ENCODE measurements at places on chromosomes 4 and X.

DNA sequence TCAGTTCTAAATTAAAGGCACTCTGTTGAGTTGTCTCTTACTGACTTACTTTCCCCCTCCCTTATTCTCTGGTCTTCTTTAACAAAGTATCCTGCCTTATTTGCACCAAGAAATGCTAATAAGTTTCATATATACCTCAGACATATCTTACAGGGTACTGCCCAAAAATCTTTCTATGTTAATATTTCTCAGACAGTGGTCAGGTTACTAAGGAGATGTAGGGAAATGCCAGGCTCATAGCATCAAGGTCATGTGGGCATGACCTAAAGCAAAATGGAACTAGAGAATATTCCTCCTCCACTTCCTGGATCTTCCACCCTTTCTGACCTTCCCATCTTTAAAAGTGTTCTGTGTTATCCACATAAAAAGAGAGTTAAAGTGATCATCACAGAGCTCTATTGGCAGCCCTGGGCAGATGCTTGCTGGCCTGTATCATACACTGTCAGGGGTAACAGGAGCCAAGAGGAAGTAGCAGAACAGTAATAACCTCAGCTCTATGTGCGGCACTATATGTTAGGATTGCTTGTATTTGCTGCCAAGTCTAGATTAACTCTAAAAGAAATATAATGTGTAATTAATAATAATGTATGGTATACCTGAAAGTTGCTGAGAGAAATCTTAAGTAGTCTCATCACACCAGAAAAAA, 74.3 kb downstream of the IQCM start:
- no peak for DNase-seq

- DNase-seq, result no peak
These were observed 56.3 kb upstream of the SHOX start for GRCh38 chrX:574251-574650.

GRCh38 chr4:184503869-184504300, 29.5 kb upstream of the IRF2 start:
- DNase-seq, result peak; percentile 62

DNA sequence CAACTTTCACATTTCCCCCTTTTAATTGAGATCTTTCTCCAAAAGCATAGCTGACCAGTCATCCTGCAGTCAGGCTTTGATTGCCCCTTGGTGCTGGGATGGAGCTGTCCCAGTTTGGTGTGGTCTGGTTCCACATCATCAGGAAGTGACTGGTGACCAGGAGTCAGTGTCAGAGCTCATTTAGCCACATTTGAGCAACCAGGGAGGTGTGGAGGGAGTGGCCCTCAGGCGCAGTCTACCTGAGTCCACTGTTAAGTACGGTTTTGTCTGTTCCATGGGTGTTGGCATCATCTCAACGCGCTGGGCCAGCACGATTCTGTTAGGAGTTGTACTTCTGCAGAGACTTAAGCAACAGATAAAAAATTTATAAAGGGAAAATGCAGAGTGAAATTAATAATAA, 52.6 kb downstream of the RGS12 start:
- DNase-seq, result no peak

- DNase-seq, result no peak
These were observed 11.9 kb downstream of the SH3D19 start for GRCh38 chr4:151313306-151314009.

GRCh38 chr4:26069218-26069617, 155.2 kb downstream of the SMIM20 start:
- no peak for DNase-seq

GRCh38 chr4:93617606-93618005, 210.9 kb upstream of the ATOH1 start:
- no peak for DNase-seq

DNA sequence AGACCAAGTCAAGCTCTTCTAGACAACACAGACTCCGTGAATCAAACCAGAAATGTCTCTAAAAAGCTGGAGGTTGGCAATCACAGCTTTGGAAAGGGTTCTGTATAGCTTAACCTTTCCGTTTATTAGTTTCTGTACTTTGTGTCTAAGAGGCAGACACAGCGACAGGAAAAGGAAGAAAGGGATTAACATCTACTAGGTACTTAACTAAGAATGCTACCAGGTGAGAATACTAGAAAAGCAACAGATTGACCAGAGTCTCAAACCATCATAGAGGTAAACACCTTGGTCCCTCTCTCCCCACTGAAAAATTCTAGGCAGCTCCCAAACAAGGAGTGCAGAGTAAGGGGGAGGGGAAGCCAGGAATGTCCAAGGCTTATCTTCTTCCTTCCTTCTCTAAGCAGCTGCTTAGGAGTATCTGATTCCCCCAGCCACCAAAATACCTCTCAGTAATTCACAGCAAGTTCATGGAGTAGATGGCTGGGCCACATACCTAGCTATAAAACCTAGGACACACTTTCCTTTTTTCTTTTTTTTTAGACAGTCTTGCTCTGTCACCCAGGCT, 80.8 kb downstream of the APBB2 start:
- no peak for DNase-seq

DNA sequence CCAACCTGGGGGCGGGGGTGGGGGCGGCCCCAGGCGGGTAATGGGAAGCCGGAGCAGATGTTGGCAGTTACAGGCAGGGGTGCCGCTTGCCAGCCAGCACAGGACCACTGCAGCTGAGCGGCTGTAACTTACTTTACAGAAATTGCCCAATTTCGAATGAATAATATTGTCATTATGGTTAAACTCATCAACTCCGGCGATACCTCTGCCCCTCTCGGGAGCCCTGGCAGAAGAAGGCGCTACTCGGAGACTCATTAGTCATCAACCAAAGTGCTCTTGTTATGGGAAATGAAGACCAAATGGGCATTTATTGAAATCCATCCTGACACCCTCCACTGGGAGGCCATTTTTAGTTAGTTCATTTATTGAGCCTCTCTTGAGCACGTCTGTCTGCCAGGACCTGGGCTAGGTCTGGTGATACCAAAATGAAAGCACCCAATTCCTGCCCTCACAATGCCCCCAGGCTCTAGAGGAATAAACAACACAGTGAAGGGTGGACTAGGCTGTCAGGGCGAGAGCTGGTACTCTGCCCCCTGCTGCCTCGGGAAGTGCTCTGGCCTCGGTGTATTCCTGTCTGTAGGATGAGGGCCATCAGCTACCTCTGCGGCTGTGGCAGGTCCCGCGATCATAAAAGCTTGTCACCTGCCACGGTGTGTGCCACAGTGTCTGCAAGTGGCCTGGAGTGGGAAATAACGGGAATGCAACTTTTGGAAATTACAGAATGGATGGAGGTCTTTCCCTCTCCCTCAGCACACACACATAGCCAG, 159.1 kb upstream of the PSAPL1 start:
- no peak for DNase-seq

DNA sequence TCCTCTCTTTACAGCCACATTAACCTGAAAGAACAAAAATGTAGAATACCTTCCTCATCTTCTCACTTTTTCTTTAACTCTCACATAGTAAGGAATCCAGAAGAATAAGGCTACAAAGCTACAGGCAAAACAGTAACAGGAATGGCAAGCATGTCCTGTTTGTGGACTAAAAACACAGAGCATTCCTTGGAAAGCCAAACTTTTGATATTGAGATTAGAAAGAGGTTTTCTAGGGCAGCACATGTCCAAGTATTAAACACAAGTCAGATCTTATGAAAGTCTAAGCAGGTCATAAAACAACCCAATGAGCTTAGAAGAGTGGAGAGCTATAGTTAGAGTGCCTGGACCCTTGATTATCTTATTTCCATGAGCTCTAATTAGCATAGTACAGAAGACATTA, 58.2 kb upstream of the FAM9C start:
- peak; percentile 59 for DNase-seq

GRCh38 chrX:106484233-106484632, 127.5 kb upstream of the RADX start:
- DNase-seq, result no peak

DNA sequence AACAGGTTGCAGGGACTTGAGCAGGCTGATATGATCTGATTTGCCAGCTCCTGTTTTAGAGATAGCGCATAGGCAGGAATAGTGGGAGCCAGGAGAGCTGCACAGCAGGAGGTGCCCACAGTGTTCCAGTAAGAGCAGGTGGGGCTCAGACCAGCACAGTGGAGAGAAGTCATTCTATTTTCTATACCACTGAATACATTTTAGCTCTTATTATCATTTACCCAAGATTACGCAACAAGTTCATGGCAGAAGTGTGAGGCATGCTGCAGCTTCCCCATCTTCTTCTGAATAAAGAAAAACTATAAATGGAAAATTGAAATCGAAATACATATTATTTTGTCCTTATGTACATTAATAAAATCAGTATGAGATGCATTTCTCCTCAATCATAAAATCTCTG, 114.7 kb upstream of the EDNRA start:
- DNase-seq, result no peak

DNA sequence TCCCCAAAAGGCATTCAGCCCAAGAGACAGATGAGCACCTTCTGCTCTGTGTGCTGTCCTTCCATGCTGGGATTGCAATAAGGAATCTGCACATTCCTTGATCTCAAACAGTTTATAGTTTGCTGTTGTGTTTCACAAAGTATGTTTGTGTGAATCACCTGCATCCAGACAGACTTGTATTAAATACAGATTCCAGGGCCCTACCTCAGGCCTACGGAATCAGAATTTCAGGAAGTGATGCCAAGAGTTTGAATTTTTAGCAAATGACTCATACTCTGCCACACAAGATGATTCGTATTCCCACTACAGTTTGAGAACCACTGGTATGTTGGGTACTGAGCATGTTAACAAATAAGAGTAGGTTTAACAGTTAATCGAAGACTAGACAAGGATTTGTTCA, 7.0 kb downstream of the VAMP7 start:
- DNase-seq, result peak; percentile 83

DNA sequence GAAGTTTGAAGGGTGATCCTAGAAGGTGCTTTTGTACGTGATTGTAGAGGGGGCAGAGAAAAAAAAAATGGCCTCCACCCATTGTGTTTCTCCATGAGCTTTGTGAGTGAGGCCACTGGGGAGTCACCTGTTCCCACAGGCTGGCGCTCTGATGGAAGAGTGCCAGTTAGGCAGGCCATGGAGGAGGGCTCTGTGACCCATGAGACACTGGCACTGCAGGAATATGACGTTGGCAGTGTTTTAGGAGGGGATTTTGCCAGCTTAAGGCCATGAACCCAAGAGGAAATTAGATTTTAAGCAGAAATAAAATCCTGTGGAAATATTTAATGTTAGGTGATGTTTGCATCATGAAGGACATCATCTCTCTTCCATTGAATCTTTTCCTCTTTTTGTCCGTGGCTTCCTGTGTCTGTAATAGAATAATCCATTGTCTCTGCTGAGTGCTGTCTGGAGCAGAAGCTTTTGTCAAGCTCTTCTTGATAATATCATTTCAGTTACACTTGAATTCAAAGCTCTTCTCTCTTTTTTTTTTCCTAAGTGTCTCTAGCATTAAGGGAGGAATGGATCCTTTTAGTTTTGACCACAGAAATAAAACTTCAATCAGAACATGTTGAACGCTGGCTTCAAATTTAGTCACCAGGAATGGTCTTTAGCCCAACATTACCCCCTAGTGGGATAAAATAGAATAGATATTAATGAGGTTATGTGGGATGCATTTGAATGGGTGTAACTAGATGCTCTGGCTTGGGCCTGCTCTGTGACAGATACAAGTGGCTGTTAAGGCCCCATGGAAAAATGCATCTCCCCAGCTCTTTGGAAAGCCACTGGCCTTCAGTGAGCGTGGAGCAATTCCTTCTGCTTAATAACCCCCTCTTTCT, 41.0 kb upstream of the UCP1 start:
- peak; percentile 49 for DNase-seq

DNA sequence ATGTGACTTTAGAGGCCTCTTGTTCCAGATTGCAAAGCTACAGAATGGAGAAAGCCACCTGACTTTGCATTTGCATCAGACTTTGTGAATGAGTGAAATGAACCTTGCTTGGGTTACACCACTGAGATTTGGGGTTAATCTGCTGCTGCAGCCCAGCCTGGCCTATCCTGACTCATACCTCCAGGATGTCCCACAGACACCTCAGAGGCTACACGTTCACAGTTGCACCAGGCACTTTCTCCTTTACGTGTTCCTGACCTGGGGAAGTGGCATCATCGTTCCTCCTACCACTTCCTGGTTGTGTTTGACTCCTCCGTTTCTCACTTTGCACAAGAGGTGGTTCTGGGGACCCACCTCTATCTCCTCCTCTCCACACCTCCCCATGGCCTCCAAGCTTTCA, 9.2 kb upstream of the SORCS2 start:
- DNase-seq, result no peak

DNA sequence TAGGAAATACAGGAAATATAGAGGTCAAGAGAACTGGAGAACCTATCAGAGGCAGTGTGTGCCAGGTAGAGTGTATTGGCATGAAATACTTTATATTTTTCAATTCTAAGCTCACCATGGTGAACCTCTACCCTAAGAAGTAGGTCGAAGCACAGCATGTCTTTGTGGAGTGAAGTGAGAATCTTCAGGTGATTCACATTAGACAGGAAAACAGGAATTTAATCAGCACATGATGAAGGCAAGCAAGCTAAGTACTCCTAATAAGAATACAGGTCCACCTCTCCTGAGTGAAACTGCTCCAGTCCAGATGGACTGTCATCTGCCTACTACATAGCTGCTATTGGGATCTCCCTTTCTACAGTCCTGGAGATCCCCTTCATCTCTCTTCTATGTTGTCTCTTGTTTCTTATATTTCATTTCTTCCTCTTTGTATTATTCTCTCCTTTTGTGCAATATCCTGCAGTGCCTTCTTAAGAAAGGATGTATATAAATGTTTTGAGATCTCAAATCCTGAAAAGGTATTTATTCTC, 159.0 kb downstream of the LRBA start:
- no peak for DNase-seq

GRCh38 chr4:40651280-40651679, 21.6 kb upstream of the RBM47 start:
- DNase-seq, result no peak

DNA sequence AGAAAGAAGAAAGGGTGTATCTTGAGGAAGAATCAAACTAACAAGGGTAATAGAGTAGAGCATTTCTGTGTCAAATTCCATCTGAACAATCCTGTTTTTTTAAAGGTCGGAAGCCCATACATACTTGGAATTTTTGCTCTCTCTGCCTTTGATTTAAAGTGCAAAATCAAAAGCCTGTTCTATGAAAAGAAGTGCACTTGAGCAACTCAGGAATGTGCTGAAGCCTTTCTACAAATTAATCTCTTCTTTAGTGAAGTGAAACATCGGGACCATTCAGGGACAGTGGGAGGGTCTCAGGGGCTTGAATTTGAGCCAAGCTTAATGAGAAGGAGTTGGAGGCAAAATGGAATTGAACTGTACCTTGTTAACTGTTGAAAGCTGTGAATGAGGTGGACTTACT, 1008.5 kb upstream of the LCORL start:
- no peak for DNase-seq

GRCh38 chr4:5845035-5845905, 47.6 kb downstream of the CRMP1 start:
- no peak for DNase-seq

GRCh38 chrX:110167952-110168451, 149.9 kb downstream of the AMMECR1 start:
- peak; percentile 18 for DNase-seq

DNA sequence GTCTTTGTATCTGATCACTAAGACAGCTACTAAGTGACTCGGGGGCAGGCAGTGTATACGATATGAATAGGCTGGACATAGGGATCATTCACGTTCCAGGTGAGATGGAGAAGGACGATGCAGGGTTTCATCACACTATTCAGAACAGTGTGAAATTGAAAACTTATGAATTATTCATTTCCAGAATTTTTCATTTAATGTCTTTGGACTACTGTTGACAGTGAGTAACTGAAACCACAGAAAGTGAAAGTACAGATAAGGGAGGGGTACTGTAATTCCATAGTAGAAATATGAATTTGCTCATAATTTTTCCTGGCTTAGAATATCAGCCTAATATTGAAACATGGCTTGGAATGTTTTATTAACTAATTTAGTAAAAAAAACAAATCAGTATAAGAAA, 24.4 kb downstream of the TMEM144 start:
- DNase-seq, result no peak

- DNase-seq, result no peak
These were observed 20.8 kb downstream of the NAT8L start for GRCh38 chr4:2079926-2080325.

Measured in AG10803 (cell line).